Stimulated activated CD8-positive, alpha-beta memory T cell treated with anti-CD3 and anti-CD28 coated beads, Interleukin-15, amount 100 ng/mL, for 24 hours (primary cell): ENCODE measurements at places on chromosomes 13 and 19.

GRCh38 chr13:26036383-26036782 lies 15.4 kb downstream of the SHISA2 start:
- no peak for DNase-seq

DNA sequence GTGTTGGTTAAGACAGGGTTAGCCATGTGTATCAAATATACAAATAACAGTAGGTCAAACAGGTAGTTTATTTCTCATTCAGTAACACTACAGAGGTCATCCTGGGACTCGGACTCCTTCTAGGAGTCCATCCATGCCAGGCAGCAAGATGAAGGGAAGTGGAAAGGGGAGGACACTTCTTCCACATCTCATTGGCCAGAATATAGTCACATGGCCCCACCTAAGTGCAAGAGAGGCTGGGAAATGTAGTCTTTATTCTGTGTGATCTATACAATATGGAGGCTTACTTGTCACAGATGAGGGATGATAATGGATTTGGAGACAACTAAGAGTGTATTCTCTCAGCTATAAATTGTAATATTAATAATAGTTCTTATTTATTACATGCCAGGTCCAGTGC lies 31.1 kb downstream of the RDH8 start:
- DNase-seq: no peak

- no peak for DNase-seq
These were observed 5.6 kb upstream of the MEDAG start for GRCh38 chr13:30900436-30900835.

DNA sequence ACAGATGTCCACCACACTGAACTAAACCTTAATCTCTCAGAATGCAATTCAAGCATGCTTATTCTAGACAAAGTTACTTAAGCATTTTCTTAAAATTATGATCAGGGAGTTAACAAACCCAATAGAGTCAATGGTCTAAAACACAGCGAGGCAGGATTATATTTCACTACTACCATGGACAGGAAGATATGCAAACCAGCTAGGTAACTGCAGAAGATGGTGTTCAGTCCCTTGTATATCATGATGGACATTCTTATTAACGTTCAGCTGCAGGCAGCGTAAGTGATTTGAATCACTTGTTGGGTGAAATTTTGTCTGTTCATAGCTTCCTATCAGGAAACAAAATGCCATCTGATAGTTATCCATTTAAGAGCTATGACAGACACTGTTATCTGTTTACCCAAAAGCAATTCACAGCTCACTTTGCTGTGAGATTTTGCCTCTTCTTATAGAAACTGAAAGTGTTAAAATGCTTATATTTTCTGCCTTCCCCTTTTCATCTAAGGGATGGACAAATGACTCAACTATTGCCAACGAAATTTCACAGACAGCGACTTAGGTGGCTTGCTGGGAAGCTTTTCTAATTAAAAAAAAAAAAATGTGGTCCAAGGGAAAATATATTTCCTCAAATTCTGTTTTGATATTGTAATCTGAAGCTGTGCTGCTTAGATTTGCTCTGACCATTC lies 591.9 kb downstream of the DACH1 start:
- no peak for DNase-seq

DNA sequence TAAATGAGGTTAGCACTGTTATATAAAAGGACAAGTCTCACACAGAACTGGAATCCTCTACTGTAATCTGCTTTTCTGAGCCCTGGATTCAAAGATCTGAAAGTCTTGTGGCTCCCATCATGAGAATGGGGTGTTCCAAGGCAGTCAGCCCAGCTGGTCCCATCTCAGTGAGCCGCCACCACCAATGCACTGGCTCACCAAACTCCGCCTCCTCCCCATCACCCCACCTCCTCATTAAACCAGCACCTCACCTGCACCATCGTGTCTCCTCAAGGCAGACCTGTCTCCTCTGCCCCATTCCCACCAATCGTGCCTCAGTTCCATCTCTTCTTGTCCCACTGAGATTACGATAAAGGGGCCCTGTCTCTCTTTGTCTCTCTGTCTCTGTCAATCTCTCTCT lies 166.7 kb downstream of the USP12 start:
- DNase-seq: no peak

- DNase-seq: no peak
These were observed 804.7 kb upstream of the SLITRK1 start for GRCh38 chr13:84686973-84687372.

DNA sequence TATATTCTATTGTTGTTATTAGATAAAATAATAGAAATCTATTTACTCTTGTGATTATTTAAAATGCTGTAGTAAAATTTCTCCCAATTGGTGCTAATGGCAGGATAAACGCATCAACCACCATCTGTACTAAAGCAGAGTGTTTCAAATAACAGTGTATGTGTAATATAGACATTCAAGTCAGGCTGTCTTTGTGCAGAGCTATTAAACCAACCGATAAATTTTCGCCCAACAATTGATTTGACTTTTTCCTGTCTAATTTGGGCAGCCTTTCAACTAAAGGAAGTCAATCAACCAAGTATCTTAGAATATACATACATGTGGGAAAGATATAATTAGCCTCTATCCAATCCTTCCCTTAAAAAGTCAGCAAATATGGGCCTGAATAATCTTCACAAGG lies 5.8 kb downstream of the AMER2 start:
- no peak for DNase-seq

DNA sequence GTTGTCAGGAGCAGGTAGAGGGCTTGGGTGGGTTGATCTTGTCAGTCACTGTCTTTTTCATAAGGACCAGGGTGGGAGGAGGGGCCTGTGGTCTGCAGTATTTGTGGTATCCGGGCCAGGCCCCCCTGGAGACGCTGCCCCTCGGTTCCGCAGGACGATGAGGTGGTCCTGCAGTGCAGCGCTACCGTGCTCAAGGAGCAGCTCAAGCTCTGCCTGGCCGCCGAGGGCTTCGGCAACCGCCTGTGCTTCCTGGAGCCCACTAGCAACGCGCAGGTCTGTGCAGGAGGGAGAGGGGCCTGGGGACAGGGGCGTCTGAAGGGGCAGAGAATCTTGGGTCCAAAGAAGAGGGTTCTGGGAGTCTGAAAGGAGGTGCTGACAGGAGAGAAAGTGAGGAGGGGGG lies 7.1 kb downstream of the RYR1 start:
- no peak for DNase-seq

DNA sequence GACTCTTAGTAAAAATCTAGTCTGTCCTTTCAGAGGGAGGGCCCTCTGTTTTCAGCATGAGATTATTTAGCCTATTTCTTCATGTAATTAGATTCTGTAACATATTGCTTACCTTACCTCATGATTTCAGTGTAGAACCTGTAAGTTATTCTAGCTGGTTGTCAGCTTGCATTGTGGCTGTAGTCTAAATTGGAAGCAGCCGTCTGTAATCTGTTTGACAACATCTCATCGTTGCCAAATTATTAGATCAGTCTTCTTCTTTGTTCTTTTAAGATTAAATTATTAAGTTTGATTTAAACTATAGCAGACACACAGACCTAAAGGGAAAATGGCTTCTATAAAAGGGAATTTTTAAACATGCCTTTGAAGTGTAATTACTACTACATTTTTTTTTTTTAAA lies 34.8 kb downstream of the SLAIN1 start:
- no peak for DNase-seq
